ENCODE measurements at places on chromosomes 5 and 9. TPM values are rescaled to one million over a fixed set of nuclear protein-coding genes. Genes with fewer than 3 reads are reported as not detected.

GPR150 gene
- total RNA-seq, result 1.2 TPM

GFI1B gene
- total RNA-seq, result not detected

ADAMTSL1 gene
- total RNA-seq, result not detected

TAS2R1 gene
- total RNA-seq, result not detected

GOLGA2 gene
- total RNA-seq, result 72.7 TPM

TAF1L gene
- 0.08 TPM for total RNA-seq

ZBED3 gene
- total RNA-seq, result 3.8 TPM

HSPB3 gene
- total RNA-seq, result not detected

TLR4 gene
- 1.4 TPM for total RNA-seq

GABBR2 gene
- not detected for total RNA-seq

FAM193B gene
- total RNA-seq, result 153 TPM

SOWAHA gene
- total RNA-seq, result not detected

SHC3 gene
- total RNA-seq, result not detected

SLC6A19 gene
- total RNA-seq, result not detected

PCDHGA2 gene
- 0.09 TPM for total RNA-seq

PAEP gene
- total RNA-seq, result not detected

CER1 gene
- total RNA-seq, result not detected

TSLP gene
- 0.99 TPM for total RNA-seq

IL9 gene
- total RNA-seq, result not detected

CA9 gene
- total RNA-seq, result 1.2 TPM

CDC25C gene
- total RNA-seq, result 11.9 TPM

PCDHB16 gene
- total RNA-seq, result not detected

TLX3 gene
- not detected for total RNA-seq

ELL2 gene
- total RNA-seq, result 15.0 TPM

PCA3 gene
- not detected for total RNA-seq

GCNT4 gene
- total RNA-seq, result 5.3 TPM

RBM18 gene
- 20.9 TPM for total RNA-seq

RORB gene
- total RNA-seq, result 0.03 TPM

SPINK4 gene
- not detected for total RNA-seq

SLC34A1 gene
- total RNA-seq, result 1.9 TPM

CCL27 gene
- 0.43 TPM for total RNA-seq

GPR21 gene
- total RNA-seq, result 1.2 TPM

GBGT1 gene
- 4.5 TPM for total RNA-seq

SPATA31C1 gene
- not detected for total RNA-seq

SLC46A2 gene
- total RNA-seq, result not detected

GDNF gene
- total RNA-seq, result not detected
